ENCODE measurements at places on chromosomes 6 and 20.

DNA sequence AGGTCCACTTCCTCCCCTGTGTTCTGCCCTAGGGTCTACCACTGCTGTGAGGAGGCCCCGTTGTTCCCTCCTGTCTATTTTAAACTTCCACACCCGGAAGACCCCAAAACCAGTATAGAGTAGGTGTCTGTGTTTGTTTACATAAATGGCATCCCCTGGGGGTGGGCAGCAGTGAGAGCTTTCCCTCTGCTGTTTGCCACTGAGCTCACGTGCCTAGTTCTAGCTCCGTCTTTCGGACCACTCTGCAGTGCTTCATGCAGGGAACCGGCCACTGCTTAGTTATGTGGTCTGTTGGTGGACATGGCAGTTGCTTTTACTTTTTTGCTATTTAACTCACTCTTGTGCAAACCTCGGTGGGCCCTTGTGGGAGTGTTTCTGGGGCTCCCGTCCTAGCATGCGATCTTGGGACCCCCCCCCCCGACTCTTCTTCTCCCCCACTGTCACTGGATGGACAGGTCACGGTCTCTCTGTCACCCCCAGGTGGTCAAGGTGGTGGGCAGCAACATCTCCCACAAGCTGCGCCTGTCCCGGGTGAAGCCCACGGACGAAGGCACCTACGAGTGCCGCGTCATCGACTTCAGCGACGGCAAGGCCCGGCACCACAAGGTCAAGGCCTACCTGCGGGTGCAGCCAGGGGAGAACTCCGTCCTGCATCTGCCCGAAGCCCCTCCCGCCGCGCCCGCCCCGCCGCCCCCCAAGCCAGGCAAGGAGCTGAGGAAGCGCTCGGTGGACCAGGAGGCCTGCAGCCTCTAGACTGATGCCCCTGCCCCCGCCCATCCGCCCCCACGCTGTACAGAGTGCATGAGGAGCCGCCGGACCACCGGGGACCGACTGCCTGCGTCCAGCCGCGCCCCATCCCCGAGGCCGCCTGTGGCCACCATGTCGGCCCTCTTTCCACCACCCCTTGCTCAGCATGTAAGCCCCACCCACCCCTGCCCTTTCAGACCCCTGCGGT lies 40.9 kb downstream of the VSTM2L start:
- DNase-seq, result no peak

- DNase-seq, result no peak
These were observed 63.8 kb downstream of the UBR2 start for GRCh38 chr6:42627674-42628073.

DNA sequence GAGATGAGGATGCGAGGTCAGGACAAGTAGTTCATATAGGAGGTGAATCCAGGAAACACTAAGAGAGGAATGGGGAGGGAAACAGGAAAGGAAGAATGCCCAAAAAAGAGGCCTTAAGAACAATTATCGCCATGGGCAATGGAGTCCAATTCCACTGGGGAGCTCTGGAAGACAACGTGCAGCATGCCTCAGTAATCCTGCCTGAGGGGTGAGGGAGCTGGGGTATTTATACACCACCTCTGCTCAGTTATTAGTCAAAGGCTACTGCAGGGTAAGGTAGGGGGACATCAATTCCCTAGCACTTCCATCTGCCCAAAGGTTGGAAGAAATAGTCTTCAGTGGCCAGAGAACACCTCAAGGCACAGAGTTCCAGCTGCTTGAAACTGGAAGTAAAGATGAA lies 96.4 kb downstream of the ZNF217 start:
- DNase-seq, result no peak

- DNase-seq, result no peak
These were observed 56.3 kb upstream of the ANKEF1 start for GRCh38 chr20:9978397-9979004.

DNA sequence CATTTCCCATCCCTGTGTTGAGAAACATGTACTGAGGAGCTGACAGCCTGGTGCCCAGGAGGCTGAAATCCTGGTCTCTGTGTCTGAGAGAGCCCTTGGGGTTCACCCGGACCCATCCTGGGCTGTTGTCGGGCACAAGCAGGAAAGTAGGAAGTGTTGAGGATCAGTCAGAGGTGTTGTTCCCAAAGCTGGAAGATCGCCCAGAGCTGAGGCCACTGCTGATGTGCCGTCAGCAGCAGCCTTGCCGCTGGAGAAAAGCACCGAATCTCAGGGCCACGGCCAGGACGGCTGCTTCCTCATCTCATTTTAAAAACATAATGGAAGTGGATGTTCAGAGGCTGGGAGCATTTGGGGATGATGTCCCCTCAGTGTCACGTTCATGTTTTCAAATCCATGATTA lies 218.5 kb downstream of the UST start:
- DNase-seq, result no peak

DNA sequence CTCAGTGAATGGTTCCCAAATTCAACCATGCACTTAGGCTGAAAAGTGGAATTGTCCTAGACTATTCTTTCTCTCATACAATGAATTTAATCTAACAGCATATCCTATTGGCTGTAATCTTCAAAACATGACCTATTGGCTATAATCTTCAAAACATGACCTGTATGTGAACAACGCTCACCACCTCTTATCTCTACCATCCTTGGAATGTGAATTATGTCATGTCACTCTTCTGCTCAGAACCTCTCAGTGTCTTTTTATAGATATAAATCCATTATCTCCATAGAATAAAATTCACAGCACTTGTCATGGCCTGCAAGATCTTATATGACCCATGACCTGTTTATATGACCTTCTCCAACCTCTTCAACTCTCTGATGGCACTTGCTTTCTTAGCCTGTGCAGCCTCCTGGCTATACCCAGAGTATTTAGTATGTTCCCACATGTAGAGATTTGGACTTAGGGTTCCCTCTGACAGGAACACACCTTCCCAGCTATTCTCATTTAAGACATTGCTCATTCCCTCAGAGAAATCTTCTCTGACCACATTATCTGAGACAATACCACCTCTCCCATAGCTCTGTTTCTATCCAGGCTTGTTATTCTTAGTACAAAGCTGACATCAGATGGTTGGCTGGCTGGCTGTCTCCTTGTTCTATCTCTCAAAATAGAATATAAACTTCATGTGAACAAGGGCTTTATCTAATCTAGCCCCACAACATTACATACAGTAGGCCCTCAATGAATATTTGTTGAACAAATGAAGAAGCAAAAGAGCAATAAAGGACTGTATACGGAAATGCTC lies 275.0 kb upstream of the PREP start:
- no peak for DNase-seq

DNA sequence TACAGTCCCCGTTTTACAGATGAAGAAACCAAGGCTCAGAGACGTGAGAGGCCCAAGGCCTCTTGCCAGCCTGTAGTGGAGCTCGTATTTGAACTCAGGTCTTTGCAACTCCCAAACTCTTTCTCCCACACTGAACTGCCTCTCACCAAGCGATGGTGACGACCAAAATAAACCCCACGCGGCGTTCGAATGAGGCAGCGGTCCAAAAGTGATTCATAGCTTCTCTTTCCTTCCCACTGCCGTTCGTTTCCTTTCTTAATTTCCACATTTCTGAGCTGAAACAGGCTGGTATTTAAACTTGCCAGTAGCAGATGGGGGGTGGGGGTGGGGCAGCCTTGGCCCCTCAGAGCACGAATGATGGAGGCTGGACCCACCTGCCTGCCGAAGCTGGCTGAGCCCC lies 252.9 kb upstream of the KCNG1 start:
- no peak for DNase-seq

DNA sequence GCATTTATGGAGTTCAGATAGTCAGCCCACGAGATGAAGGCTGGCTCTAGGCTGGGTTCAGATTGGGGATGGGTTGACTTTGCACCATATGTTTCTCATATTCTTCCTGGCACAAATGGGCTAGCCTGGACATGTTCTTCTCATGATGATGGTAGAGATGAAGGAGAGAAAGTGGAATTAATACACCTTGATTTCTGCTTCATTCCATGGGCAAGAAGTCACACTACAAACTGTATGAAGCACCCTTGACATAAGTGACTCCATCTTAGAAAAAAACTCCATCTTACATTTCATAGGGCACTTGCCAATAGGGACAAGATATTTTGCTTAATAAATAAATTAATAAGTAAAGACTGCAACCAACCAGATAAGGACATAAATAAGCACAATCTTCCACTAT lies 12.0 kb upstream of the CD83 start:
- DNase-seq, result no peak

GRCh38 chr20:45792317-45793118 lies 764 bp downstream of the DNTTIP1 start:
- no peak for DNase-seq

DNA sequence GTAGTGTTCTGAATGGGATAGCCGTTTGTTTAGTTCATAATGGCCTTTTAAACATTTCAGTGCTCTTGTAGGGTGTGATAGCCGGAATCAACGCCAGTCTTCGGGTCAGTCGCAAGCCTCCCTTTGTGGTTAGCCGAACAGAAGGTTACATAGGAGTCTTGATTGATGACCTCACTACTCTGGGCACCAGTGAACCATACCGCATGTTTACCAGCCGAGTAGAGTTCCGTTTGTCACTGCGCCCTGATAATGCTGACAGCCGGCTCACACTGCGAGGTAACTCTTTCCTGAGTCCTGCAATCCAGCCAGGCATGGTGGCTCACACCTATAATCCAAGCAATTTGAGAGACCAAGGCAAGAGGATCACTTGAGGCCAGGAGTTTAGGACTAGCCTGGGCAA lies 20.4 kb downstream of the MTO1 start:
- DNase-seq, result no peak

GRCh38 chr6:143271024-143271423 lies 179.5 kb downstream of the ADAT2 start:
- DNase-seq, result no peak

DNA sequence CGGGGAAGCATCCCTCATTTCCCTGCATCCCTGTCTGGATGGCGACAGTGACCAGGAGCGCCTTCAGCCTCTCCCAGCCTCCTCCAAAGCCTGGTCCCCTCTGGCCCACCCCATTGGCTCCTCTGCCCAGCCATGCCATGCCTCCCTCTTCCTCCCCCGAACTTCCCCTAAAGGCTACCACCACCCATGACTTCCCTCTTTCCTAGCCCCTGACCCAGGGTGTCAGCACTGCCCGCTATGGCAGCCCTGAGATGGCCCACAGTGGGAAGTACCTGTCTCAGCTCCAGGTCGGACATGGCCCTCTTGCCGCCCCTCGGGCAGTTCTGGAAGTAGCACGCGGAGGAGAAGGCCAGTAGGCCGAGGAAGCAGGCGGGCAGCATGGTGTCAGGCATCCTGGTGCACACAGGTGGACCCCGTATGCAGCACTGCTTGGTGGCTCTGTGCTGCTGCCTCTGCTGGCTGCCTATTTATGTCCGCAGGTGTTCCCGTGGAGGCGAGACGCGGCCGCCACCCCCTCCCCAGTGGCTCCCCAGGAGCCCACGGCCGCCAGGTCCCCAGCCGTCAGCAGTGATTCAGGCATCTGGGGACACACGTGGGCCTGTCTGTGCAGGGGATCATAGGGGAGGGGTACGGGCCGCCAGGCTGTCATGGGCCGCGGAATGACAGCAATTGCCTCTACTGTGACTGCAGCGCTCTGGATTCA lies at the start of gene AVP:
Gene AVP, minus strand, starts transcription at position 442 of the 703 bp plus-strand sequence. Its CDS starts 50 bp downstream, at position 392.
- DNase-seq, result no peak

- DNase-seq, result no peak
These were observed 95.4 kb downstream of the RNF217 start for GRCh38 chr6:125057392-125058246.

DNA sequence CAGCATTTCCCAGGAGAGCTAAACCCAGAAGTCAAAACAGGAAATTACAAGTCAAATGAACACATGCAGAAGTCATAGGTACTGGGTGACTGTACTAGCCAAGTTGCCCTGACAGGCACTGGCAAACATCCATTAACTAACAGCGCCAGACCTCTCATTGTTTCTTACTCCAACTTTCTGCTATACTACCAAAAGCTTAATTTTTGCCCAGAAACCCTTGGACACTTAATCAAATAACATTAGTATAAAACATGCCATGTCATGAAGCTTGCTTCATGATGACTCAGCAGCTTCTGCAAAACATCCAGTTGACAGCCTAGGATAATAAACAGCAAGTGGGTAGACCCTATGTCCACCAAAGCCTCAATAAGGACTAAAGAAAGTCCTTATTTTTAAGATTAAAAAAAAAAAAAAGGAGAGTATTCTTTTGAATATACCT lies 3.5 kb downstream of the NUP153 start:
- DNase-seq, result no peak

DNA sequence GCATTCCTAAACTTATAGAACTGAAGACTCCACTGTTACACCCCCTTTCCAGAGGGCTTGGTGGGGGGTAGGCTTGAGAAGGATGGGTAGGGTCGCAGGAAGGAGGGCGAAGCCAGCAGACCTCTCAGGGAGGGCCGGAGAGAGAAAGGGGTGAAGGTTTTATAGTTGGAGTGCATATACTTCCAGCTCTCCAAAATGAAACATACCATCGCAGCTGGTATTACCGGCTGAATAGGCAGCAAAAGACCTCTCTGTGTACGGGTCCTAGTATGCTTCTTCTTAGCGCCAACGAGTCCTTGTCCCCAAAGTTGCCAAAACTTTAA lies 1.0 kb upstream of the VGLL2 start:
- no peak for DNase-seq

DNA sequence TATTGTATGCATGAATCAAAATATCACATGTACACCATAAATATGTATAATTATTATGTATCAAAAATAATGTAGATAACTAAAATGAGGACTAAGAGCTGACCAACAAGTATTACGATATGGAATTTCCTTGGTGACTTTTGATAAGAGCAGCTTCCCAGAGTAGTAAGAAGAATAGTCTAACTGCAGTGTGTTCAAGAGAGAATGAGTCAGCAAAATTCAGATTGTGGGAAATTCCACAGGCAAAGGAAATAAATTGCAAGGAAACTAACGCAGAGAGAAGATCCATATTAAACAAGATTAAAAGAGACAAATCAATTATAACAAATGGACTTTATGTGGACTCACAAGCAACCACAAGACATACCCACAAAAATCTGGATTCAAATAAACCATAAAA lies 26.4 kb downstream of the FRK start:
- no peak for DNase-seq

DNA sequence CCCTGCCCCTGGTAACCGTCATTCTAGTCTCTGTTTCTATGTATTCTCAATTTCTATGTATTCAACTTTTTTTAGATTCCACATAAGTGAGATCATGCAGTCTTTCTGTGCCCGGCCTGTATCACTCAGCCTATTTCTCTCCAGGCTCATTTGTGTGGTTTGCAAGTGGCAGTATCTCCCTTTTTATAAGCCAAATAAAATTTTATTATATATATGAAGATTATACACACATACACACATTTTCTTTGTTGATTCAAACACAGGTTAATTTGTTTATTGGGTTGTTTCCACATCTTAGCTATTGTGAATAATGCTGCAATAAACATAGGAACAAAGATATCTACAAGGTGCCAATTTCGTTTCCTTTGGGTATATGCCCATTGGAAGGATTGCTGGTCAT lies 571.7 kb downstream of the DHX35 start:
- DNase-seq, result no peak

DNA sequence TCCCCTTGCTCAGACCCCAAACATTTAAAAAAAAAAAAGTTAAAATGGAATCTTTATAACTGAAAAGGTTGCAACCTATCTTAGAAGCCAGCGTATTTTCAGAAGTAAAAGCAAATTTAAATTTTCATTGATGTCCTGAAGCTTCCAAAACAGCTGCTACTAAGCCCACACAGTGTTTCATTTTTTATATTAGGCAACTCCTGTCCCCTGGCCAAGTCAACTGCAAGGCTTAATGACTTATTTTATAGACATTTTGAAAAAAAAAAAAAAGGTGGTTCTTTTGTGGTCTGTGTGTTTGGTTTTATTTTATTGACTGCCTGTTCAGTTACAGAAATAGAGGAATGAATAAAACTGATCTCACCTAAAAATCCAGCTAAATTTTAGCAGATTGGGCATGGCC lies 13.0 kb downstream of the CFAP61 start:
- no peak for DNase-seq

- no peak for DNase-seq
These were observed 8.2 kb downstream of the SEC23B start for GRCh38 chr20:18515973-18516372.
